Naive thymus-derived CD8-positive, alpha-beta T cell (primary cell): ENCODE measurements at places on chromosomes 7 and 10. TPM values are rescaled to one million over a fixed set of nuclear protein-coding genes. Genes with fewer than 3 reads are reported as not detected.

CRYGN gene
- 0.39 TPM for total RNA-seq

PITX3 gene
- total RNA-seq = not detected

RNF148 gene
- total RNA-seq = not detected

SPDYE5 gene
- not detected for total RNA-seq

TAS2R5 gene
- total RNA-seq = 3.6 TPM

DIP2C gene
- total RNA-seq = 3.9 TPM

OPN1SW gene
- not detected for total RNA-seq

DNA sequence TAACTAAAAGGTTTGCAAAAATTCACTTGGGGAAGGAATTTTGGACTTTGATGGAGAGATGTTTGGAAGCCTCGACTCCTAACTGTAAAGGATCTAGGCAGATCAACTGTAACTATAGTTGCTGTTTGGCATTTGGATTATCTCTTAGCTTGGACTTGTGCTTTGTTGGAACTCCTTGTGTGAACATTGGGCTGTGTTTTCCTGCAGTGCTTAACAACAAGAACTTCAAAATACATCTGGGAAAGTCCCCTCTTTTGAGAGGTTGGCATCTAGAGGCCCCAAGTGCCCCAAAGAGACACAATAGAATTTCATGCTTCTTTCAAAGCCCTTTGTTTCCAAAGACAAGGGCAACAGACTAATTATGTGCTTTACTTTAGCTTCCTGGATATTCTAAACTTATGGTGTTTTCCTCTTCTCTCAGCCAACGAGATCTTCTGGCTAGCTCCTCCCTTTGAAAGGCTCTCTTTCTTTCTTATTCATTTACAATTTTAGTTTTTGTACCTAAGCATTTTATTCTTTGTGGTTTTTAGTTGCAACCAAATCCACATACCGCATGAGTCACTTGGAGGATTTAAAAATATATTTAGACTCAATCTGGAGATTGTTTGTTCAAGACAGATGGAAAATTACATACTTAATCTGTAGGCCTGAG lies 11.6 kb downstream of the ABCA13 start:
- no peak overlapping the region for H3K4me3 ChIP-seq
- no peak overlapping the region for H3K27ac ChIP-seq
- H3K4me1 ChIP-seq = no peaks in the 10 kb centered on the region
- peaks cover 3% of the 10 kb centered on the region for H3K27me3 ChIP-seq

GRCh38 chr7:37657816-37658215 lies 25.8 kb upstream of the GPR141 start:
- H3K36me3 ChIP-seq = no peaks in the 10 kb centered on the region
- H3K4me1 ChIP-seq = no peaks in the 10 kb centered on the region
- no peak overlapping the region for H3K4me3 ChIP-seq
- peaks cover 4% of the 10 kb centered on the region for H3K27me3 ChIP-seq
- DNase-seq = no peak
- H3K27ac ChIP-seq = peak overlapping the region; percentile 3

GRCh38 chr10:17506856-17507471 lies 52.6 kb upstream of the ST8SIA6 start:
- H3K27me3 ChIP-seq = peaks cover 1% of the 10 kb centered on the region
- H3K36me3 ChIP-seq = peaks cover 12% of the 10 kb centered on the region
- DNase-seq = no peak
- H3K27ac ChIP-seq = peak overlapping the region; percentile 84
- peaks cover 1% of the 10 kb centered on the region for H3K4me1 ChIP-seq

DNA sequence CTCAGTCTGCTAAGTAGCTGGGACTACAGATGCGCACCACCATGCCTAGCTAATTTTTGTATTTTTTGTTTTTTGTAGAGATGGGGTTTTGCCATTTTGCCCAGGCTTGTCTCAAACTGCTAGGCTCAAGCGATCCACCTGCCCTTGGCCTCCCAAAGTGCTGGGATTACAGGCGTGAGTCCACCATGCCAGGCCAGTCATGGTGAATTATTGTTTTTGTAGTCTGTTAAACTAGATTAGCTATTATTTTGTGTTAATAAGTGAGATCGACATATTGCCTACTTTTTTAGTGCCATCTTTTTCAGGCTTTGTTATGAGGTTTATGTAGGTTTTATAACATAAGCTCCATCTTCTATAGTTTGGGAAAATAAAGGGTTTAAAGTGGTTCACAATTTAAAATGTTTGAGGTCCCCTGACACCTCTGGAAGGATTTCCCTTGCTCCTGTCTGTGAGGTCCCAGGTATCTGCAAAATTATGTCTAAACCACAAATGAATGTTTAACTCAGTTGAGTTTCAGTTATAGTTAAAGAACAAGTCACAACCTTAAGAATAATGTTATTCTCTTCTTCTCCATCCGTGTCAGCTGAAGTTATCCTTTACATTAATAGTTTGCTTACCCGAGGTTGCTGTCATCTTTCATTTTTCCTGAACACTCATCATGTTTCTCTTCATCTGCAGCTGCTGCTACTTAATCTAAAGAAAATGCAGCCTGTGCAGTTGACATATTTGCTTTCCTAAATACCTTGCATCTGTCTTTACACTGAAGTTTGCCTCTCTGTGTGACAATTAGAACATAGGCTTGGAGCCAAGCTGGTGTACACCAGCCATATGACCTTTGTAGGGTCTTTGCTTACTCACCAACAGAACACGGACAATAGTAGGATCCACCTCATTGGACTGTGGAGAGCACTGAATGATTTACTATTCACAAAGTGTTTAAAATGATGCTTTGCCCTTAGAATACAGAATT lies 8.9 kb upstream of the VSTM4 start:
- H3K36me3 ChIP-seq = no peaks in the 10 kb centered on the region
- no peak for DNase-seq
- H3K4me1 ChIP-seq = no peaks in the 10 kb centered on the region
- peaks cover 8% of the 10 kb centered on the region for H3K27me3 ChIP-seq
- H3K27ac ChIP-seq = no peak overlapping the region

DNA sequence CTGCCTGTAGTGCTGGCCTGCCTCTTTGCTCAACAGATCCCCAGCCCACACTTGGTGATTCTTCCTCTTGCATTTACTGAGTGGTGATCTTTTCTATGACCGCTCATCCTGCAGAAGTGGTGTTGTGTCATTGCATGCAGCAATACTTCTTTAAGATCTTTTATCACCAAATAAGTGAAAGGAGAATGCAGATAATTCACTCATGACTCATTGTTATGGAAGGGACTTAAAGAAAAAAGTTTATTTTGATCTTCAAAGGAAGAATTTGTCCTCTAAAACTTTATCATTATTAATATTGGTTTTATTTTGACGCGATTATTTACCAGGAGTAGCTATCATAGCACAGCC lies 489.1 kb upstream of the CELF2 start:
- no peaks in the 10 kb centered on the region for H3K4me1 ChIP-seq
- DNase-seq = no peak
- no peak overlapping the region for H3K4me3 ChIP-seq
- no peak overlapping the region for H3K27ac ChIP-seq
- no peaks in the 10 kb centered on the region for H3K36me3 ChIP-seq

DNA sequence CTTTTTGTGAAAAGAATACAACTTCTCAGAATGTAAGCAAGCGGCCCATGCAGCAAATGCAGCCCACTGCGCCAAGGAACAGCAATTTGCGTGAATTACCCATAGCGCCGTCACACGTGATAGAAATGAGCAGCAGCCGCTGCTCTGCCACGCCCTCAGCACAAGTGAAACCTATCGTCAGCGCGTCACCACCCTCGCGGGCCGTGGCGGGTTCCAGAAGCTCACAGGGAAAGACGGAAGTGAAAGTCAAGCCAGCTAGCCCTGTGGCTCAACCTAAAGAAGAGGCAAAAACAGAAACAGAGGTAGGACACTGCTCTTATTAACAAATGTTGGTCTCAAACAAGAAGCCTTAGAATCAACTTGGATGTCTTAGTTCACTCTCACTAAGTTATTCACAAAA lies 70.5 kb downstream of the SHH start:
- H3K4me3 ChIP-seq = peak overlapping the region; percentile 2
- H3K27me3 ChIP-seq = no peaks in the 10 kb centered on the region
- H3K4me1 ChIP-seq = peaks cover 15% of the 10 kb centered on the region
- no peak overlapping the region for H3K27ac ChIP-seq
- no peak for DNase-seq

GRCh38 chr10:70762441-70763175 lies 22.6 kb downstream of the TBATA start:
- peaks cover 9% of the 10 kb centered on the region for H3K4me1 ChIP-seq
- no peak overlapping the region for H3K4me3 ChIP-seq
- H3K27me3 ChIP-seq = no peaks in the 10 kb centered on the region
- no peak for DNase-seq
- H3K36me3 ChIP-seq = no peaks in the 10 kb centered on the region
- H3K27ac ChIP-seq = no peak overlapping the region

GRCh38 chr10:58666024-58666423 lies 153.4 kb downstream of the BICC1 start:
- H3K27ac ChIP-seq = peak overlapping the region; percentile 58
- H3K4me1 ChIP-seq = peaks cover 20% of the 10 kb centered on the region
- peak overlapping the region; percentile 65 for H3K4me3 ChIP-seq
- H3K36me3 ChIP-seq = peaks cover 2% of the 10 kb centered on the region

DNA sequence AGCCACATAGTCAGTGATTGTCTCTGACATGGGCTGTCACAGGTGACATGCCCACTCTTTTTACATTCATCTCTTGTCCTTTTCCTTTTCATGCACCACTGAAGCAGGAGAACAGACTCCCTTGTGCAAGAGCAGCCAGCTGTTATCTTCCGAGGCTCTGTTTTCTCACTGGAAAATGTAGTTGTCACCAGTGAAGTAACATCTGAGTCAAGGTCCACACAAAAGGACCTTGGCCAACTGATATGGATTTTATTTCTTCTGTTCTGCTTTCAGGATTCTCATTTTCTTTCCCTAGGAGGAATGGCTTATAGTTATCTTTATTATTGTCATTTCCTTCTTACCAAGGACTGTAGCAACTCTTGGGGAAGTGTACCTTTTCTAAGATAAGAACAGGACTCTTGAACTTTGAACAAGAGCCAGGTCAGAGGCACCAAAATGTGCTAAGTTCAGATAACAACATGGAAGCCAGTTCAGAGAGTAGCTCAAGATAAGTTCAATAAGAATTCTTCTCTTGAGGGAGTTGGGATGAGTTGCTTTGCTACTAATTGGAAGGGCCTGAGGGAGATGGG lies 22.7 kb downstream of the AVPI1 start:
- H3K27ac ChIP-seq = no peak overlapping the region
- peaks cover 63% of the 10 kb centered on the region for H3K36me3 ChIP-seq
- no peak for DNase-seq

GRCh38 chr7:15936991-15937390 lies 250.5 kb upstream of the MEOX2 start:
- H3K4me1 ChIP-seq = no peaks in the 10 kb centered on the region
- DNase-seq = no peak
- no peaks in the 10 kb centered on the region for H3K27me3 ChIP-seq
- H3K4me3 ChIP-seq = no peak overlapping the region
- no peak overlapping the region for H3K27ac ChIP-seq

DNA sequence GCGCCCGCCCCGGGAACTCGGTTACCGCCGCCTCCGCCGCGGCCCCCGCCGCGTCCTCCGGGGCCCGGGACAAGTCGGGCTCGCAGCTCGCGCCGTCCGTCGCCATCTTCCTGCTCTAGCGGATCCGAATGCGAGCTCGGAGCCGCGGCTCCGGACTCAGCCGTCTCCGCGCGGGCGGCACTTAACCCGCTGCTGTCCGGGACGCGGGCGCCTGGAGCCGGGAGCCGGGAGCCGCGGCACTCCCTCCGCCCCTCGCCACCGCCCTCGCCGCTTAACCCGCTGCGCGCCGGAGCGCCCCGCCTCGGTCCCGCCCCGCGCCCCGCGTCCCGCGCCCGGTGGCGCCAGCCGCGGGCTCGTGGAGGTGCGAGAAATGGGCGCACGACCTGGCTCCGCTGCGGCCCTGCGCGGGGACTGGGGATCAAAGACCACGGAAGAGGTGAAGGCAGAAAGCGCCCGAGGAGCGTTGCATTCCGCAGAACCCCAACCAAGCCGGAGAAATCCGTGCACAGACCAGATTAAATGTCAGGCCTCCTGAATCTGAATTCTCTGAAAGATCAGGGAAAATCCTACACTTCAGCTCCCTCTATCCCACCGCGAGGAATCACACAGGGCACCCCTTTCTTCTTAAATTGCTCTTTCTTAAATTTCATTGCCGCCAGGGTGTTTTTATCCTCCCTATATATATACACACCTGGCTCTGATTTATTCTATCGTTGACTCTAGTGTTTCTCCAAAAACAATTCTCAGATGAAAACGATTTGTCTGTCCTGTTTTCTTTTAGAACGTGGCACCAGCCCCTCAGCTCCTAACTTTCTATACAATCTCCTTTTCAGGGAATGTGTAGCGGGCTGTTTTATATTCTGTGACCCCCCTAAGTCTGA lies at the start of gene CTTNBP2:
TSS of gene CTTNBP2 (minus strand) at position 132 of the 881 bp plus-strand sequence. CDS start at position 106, 26 bp downstream.
- DNase-seq = no peak
- H3K4me1 ChIP-seq = peaks cover 18% of the 10 kb centered on the region
- H3K36me3 ChIP-seq = peaks cover 15% of the 10 kb centered on the region
- H3K27me3 ChIP-seq = peaks cover 60% of the 10 kb centered on the region
- H3K4me3 ChIP-seq = peak within 1 kb of the TSS; percentile 71

GRCh38 chr10:80104066-80104926 lies 25.8 kb downstream of the TMEM254 start:
- peaks cover 10% of the 10 kb centered on the region for H3K4me1 ChIP-seq
- peak; percentile 5 for DNase-seq
- peaks cover 25% of the 10 kb centered on the region for H3K36me3 ChIP-seq
- no peak overlapping the region for H3K4me3 ChIP-seq
- no peaks in the 10 kb centered on the region for H3K27me3 ChIP-seq

DNA sequence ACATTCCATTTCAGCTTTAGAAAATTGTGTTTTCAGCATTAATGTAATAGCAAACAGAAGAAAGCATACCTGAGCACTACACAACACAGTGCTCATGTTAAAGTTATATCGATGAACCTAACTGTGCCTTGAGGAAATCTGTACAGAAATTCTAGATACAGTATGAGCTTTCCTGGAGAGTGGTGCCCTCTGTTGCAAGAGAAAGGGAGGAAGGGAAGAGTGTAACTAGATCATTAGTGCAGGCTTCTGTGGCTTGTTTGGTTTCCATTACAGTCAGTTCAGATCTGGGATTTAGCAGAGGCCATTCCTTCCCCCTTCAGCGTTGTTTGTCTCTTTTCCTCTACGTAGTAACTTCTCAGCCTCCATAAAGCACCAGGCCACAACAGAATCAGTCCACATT lies 139.7 kb downstream of the HTR7 start:
- H3K36me3 ChIP-seq = no peaks in the 10 kb centered on the region
- no peak overlapping the region for H3K27ac ChIP-seq
- no peak overlapping the region for H3K4me3 ChIP-seq
- no peaks in the 10 kb centered on the region for H3K4me1 ChIP-seq
- no peaks in the 10 kb centered on the region for H3K27me3 ChIP-seq

DNA sequence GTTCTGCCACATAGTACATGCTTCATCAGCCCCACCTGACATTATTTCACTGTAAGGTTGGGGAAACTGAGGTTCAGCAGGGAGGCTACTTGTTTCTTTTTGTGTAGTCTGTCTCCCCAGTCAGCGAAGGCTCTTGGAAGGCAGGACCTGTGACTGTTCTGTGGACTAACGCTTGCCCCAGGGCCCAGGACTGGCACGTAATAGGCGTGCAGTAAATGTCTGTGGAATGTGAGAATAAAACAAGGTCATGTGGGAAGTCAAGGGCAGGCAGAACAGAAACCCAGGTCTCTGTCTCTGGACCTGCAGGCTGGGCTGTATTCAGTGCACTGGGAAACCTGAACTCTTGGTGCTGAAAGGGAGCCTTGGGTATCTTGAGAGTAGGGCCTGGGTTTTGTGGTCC lies 168.7 kb downstream of the RPS24 start:
- H3K36me3 ChIP-seq = no peaks in the 10 kb centered on the region
- no peak for DNase-seq
- no peaks in the 10 kb centered on the region for H3K27me3 ChIP-seq
- no peak overlapping the region for H3K4me3 ChIP-seq
- H3K4me1 ChIP-seq = peaks cover 6% of the 10 kb centered on the region
- peak overlapping the region; percentile 65 for H3K27ac ChIP-seq

- H3K27ac ChIP-seq = no peak overlapping the region
- H3K4me3 ChIP-seq = no peak overlapping the region
- peaks cover 2% of the 10 kb centered on the region for H3K27me3 ChIP-seq
- no peaks in the 10 kb centered on the region for H3K36me3 ChIP-seq
- H3K4me1 ChIP-seq = peaks cover 4% of the 10 kb centered on the region
- no peak for DNase-seq
Measured at GRCh38 chr10:3323865-3324498, 151.4 kb upstream of the PITRM1 start.
